ENCODE measurements at places on chromosomes 11 and 22.

- DNase-seq: no peak
Measured at GRCh38 chr22:20115691-20116375, at the start of gene RANBP1. Gene RANBP1 (plus strand): TSS chr22:20116104. CDS start chr22:20116185, 81 bp downstream.

DNA sequence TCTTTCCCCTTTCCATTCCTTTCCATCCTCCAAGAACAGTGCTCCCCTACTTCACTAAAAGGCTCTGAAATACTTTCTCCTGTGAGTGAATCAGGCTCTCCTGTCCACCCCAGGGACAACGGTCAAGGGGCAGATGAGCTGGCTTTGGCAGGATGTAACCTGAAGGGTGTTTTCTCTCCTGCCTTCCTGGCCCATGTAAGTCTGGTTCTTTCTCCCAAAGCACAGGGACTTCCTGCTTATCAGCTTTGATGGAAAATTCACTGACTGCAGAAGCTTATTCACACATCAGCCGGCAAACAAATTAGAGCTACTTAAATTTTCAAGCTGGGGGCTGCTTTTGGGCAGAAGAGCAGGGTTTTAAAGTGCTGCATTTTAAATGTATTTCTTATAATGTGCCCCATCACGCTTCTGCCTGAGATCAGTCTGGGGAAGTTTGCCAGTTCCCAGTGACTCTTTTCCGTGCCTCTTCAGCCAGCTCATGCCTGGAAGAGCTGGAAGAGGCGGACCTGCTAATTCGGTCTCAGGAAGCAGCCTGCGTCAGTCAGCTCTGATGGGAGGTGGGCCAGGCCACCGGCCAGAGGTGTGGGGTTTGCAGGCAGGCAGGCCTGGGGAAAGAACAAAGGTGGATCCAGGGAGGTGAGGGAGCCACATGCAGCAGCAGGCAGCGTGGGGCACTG lies 140.4 kb upstream of the TBCEL start:
- no peak for DNase-seq

DNA sequence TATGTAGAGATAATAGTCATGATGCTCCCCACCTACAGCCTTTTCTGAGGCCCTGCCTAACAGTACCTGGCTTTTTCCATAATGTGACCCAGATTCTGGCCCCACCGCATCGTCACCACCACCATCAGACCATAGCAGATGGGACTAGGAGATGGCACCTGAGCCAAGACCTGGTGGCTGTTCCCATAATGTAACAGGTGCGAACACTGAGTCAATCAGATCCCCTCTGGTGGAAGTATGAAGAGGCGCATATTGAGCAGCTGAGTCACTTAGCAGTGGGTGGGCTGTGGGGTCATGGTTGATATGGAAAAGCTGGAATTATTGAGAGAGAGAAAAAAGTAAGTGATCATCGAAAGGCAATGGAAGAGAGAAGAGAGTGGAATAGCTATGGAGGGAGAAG lies 578.0 kb upstream of the CADM1 start:
- no peak for DNase-seq

DNA sequence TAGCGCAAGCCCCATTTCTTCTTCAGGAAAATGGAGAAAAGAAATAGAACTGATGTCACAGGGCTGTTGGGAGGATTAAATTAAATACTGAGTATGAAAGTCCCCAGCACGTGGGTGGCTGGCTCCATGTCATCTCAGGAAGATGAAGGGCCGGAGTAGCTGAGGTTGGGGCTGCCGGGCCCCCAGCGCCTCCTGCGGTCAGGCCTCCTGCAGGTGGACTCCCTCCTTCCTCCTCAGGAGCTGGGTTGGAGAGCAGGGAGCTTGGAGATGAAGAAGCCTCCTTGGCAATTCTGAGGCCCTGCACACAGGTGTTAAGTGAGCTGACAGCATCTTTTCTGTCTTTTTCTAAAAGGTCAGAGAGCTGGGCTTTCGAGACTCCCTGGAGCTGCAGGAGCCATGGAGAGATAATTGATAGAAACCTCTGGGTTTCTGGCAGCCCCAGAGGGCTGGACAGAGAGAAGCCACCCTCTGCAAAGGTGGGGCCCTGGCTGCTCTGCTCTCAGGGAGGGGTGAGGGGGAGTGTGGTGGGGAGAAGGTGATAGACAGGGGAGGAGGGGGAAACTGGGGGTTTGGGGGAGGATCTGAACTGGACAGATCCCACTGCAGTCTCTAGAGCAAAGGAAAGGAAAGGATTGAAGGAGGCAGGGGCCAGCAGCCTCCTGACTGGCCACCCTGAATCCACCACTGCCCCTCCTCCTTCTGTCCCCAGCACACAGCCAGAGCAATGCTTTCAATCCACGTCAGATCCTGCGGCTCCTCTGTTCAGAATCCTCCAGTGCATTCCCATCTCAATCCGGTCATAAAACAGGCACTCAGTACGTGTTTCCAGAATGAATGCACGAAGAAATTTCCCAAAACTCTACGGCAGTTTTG lies 210.8 kb downstream of the CEP164 start:
- DNase-seq: no peak

- no peak for DNase-seq
Measured at GRCh38 chr11:20099527-20099926, 60.7 kb downstream of the DBX1 start.

- DNase-seq: no peak
Measured at GRCh38 chr22:38953577-38954413, 3.6 kb upstream of the APOBEC3A start.

GRCh38 chr11:128530118-128531074 lies 57.0 kb downstream of the ETS1 start:
- no peak for DNase-seq

DNA sequence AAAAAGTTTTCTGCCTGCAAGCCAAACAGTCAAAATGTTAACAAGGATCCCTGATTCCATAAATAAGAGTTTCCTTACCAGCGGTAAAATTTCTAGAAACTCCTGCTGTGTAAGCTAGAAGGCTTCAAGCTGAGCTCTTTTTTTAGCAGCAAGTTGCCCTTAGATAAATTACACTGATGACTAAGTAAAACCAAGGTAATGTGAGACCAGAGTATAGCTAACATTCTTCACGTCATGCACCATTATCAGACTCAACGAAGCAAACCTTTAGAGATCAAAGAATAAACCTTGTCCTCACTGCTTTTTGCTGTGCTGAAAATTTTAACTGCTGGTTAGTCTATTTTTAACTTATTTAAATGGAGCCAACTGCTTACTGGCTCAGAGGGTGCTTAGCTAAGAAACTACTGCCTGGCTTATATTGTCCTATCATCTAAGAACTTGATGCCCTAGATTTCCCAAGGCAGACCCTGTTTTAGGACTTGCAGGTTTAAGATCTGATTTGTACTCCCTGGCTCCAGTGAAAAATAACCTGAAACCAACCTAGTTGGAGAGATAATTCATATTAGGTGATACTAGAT lies 900.7 kb downstream of the JRKL start:
- DNase-seq: no peak

DNA sequence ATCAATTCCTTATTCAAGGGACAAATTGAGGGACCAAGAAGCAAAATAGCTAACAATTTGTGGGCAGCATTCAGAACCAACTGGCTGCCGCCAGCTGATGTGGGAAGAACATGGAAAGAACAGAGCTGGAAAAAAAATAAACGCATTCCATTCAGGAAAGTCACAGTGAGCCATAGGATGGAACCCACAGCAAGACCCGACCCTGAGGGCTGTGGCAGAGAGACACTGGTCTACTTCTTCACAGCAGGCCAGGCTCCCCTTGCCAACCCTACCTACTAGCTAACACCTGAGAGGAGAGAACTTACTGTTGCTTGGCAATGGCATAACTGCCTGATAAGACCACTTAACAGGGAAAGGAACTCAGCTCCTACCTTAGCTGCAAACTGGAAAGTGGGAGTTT lies 123.5 kb upstream of the APOA1 start:
- no peak for DNase-seq

- DNase-seq: no peak
Measured at GRCh38 chr11:30586251-30587144, at the start of gene MPPED2. Gene MPPED2 (minus strand): TSS chr11:30586353. CDS start chr11:30580373, 5,980 bp downstream.

DNA sequence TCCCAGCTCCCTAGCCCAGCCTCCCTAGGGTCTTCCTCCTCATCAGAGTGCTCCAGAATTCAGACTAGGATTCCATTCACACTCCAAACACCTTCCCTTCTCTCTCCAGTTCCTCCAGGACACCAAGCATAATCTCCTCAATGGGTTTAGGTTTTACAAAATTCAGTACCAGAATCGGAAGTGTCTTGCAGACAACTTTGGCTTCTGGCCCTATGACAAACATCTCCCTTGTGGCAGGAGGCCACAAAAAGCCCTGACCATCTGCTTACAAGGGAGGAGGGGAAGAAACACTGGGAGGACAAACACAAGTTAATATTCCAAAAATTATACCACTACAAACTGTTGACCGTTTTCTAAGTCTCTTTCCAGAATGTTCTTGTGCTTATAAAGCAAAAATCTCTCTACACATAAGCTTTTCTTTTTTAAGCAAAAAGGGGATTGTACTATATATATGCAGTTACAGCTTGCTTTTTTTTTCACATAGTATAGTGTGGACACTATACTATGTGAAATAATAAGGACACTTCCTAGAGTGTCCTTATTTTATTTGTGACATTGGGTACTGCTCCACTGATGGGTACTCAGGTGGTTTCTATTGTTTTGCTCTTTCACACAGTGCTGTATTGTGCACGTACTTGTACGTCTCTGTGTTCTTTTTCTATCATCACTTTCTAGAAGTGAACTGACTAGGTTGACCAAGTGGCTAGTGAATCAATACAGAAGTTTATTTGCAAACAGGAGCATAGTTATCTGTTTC lies 78.7 kb downstream of the BDNF start:
- no peak for DNase-seq

- no peak for DNase-seq
Measured at GRCh38 chr11:11620173-11620920, 1.5 kb downstream of the GALNT18 start.

DNA sequence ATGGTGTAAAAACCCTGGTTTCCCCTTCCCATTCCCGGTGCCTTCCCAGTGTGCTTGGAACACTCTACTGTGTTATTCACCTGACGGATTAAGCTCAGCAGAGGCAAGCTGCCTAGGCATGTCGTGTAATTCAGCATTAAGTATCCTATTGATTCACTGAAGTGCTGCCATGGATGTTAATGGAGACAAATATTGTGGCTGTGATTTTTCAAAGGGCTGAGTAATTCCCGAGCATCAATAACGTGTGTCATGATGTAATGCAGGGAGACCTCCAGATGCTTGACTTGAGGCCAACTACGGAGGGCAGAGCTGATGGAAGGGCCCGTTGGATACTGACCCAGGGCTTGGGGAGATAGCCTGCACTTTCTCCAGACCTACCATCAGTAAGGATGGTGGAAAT lies 269.0 kb downstream of the ST3GAL4 start:
- DNase-seq: no peak

DNA sequence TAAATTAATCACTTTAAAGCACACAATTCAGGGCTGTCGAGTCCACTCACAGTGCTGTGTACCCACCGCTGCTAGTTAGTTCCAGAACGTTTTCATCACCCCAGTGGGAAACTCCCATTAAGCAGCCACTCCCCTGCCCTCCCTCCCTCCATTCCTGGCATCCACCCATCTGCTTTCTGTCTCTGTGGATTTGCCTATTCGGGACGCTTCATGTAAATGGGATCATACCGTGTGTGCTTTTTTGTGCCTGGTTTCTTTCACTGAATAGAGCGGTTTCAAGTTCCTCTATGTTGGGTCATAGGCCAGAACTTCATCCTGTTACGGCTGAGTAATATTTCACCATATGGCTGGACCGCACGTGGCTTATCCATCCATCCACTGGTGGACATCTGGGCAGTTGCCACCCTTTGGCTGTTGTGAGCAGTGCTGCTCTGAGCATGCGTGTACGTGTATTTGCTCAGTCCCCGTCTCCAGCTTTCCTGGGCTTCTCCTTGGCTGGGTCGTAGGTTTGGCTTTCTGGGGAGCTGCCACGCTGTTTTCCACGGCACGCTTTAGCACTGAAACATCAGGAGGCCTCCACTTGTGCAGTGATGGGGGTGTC lies 30.1 kb downstream of the ARHGAP8 start:
- DNase-seq: no peak

DNA sequence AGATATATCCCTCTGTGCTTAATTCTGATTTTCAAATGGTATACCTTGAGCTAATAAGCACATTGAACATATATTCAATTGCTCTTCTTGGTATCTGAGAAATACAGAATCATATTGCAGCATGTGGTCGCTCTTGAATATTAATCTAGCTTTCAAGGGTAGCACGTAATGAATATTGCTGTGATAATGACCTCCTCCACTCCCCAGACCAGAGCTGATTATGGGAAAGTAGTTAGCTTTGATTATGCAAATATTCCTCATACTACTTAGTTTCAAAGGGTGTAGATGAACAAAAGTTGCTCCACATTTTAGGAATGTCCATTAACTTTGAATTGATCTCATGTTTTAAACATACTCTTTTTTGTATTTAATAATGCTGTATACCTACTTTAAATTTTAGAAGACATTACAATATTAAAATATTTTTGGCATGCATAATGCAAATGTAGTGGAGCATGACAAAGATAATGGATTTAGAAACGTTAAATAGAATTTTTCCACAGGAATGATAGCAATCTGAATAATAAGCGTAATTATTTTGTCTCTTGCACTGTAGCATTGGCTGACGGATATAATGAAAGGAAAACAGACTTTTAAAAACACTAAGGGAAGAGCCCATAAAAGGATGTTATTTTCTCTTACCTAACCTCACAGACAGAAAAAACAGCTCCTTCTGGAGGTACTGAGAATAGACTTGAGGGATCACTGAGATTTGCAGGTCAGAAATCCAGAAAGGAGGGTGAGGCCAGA lies 27.2 kb downstream of the KBTBD3 start:
- DNase-seq: no peak

DNA sequence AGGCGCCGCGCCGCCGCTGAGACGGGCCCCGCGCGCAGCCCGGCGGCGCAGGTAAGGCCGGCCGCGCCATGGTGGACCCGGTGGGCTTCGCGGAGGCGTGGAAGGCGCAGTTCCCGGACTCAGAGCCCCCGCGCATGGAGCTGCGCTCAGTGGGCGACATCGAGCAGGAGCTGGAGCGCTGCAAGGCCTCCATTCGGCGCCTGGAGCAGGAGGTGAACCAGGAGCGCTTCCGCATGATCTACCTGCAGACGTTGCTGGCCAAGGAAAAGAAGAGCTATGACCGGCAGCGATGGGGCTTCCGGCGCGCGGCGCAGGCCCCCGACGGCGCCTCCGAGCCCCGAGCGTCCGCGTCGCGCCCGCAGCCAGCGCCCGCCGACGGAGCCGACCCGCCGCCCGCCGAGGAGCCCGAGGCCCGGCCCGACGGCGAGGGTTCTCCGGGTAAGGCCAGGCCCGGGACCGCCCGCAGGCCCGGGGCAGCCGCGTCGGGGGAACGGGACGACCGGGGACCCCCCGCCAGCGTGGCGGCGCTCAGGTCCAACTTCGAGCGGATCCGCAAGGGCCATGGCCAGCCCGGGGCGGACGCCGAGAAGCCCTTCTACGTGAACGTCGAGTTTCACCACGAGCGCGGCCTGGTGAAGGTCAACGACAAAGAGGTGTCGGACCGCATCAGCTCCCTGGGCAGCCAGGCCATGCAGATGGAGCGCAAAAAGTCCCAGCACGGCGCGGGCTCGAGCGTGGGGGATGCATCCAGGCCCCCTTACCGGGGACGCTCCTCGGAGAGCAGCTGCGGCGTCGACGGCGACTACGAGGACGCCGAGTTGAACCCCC lies 798 bp downstream of the BCR start:
- no peak for DNase-seq
